COLO829 (cell line): ENCODE measurements at places on chromosomes 3 and 15.

DNA sequence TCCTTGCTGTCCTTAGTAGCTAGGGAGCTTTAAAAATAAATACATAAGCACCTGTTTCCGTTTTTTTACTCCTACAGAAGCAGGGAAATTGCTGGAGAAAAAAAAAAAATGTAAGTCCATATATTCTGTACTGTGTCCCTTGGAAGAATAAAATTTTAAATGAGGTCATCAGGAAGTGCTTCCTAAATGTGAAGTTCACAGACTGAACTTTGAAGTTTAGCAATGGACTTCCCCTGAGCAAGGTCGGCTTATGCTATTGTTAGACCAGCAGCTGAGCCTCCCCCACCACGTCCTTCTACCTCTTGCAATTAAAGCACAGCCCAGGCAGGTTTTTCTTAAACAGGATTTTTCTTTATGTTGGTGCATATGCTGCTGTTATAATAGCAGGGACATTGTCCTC lies 26.3 kb downstream of the LIPC start:
- no peak for DNase-seq

GRCh38 chr15:39869858-39870515 lies 50.1 kb downstream of the GPR176 start:
- no peak for DNase-seq

GRCh38 chr15:68224546-68225250 lies 4.8 kb downstream of the CLN6 start:
- DNase-seq = no peak

DNA sequence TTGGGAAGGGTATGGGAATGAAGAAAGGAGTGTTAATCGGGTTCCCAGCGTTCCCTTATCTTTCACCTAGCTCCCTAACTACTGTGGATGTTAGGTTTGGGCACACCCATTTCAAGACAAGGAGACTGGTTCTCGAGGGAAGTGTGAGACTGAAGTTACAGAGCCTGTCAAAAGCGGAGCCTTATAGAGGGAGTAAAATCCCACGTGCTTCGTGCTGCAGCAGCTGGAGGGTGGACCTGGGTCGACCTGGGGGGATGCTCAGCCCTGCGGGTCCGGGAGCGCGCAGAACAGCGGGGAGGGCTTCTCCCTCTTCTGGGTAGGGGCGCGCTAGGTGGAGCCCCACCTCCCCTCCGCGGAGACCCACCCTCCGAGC lies 314 bp upstream of the TMED3 start:
- DNase-seq = no peak

GRCh38 chr3:194399166-194399565 lies at the start of gene GP5:
Gene GP5 (minus strand): TSS chr3:194399266. CDS start chr3:194398282, 984 bp downstream.
- no peak for DNase-seq

- peak; percentile 40 for DNase-seq
These were observed 26.4 kb downstream of the STOML1 start for GRCh38 chr15:73965758-73966113.

DNA sequence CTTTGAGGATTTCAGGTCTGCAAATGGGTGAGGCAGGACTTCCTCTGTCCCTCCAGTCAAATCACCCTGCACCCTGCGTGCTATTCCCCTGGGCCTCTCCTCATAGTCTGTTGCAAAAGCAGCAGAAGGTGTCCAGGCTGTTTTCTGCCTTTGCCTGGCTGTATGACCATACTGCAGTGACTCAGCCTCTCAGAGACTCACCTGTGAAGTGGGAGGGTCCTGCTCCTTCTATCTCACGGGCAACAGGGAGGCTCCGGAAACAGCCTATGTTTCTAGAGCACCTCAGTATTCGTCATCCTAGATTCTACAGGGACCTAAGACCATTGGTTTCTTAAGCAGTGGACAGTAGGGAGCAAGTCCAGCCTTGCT lies 216.4 kb downstream of the TLE3 start:
- DNase-seq = no peak
